Stimulated activated CD4-positive, alpha-beta T cell treated with anti-CD3 and anti-CD28 coated beads, TNF-alpha, amount 100 ng/mL, for 4 hours (primary cell): ENCODE measurements at places on chromosomes 3 and 15.

- no peak for DNase-seq
Measured at GRCh38 chr3:134445636-134446035, 40.1 kb downstream of the ANAPC13 start.

DNA sequence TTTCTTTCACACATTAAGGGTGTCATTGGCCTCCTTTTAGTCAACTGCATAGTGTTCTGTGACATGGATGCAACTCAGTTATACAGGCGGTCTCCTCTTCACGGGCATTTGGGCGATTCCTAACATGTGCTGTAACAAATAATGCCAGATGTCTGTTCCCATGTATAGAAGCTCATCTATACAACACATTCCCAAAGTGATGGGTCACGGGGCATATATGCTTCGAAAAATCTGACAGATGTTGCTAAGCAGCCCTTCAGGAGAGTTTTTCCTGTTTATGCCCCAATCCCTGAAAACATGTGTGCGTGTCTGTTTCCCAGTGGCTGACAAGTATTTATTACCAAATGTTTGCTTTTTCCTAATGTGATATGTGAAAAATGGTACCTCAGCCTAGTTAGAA lies 25.8 kb downstream of the LRRK1 start:
- no peak for DNase-seq

DNA sequence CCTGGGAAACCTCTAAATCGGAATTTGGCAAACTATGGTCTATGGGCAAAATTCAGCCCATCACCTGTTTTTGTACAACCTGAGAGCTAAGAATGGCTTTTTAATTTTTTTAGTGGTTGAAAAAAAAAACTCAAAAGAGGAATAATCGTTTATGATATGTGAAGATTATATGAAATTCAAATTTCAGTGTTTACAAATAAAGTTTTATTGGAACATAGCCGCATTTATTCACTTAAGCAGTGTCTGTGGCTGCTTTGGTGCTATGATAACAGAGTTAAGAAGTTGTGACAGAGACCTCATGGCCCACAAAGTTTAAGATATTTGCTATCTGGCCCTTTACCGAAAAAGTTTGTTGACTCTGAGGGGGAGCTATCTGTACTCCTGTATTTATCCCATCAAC lies 36.4 kb upstream of the LACTB start:
- no peak for DNase-seq

- DNase-seq: no peak
Measured at GRCh38 chr15:77201665-77202064, 130.8 kb upstream of the TSPAN3 start.

DNA sequence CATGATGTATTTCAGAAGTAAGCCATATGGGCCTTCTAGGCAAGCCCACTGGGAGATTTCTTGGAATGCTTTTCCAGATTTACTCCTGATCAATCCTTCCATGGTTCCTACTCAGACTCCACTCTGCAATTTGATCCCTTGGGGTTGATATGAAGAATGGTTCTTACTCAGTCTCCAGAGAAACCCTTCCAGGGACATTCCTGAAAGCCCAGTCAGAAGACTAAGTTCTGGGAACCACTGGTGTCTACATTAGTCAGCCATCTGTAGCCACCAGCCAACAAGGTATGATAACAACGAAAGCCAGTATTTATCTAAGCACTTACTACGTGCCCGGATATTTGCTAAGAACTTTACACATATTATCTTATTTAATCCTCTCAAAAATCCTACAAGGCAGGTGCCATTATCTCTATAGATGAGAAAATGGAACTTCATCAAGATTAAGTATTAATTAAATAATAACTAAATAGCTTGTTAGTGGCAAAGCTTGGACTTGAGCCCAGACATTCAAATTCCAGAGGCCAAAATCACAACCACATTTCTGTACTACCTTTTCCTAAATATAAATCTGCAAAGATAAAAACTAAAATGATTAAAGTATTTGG lies 32.7 kb downstream of the ZNF385D start:
- DNase-seq: no peak

DNA sequence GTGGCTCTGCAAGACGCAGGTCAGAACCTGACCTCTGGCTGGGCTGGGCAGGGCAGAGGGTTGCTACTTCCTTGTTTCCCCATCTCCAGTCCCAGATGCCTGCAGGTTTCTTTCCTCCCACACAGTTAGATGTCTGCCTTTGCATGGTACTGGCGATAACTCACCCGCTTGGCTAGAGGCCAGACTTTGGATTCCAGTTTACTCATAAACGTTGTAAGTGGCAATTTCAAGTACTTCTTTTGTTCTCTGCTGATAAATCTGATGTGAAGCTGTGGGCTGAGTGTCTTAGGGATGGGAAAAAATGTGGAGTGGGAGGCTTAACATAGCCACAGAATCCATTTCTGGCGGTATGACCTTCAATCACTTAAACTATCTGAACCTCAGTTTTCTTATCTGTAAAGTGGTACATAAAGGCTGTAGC lies 194.2 kb downstream of the EBLN2 start:
- no peak for DNase-seq

- no peak for DNase-seq
Measured at GRCh38 chr15:99455789-99456160, 110.0 kb upstream of the MEF2A start.

DNA sequence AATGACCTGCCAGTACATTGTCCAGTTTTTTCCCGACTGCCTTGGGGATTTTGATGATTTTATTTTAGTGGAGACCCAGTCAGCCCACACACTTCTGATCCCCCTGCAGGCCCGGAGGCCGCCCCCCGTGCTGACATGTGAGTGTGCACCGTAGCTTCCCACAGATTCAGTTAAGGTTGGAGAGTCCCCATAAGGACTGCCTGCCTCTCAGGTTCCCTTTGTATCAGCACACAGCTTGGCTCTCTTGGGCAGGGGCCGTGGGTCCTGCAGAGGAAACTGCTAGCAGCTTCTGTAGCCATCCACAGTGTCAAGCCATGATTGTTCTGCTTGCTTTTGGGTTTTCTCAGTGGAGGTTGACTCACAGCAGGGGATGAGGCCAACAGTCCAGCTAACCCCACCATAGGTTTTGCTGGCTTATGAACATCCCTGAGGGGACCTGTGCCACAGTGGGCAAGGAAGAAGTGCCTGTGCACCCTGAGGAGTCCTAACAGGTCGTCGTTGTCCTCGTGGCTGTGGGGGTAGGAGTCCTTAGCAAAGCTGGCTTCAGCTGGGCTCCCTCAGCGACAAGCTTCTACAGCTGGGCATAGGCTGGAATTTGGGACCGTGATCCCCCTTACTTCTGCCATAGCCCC lies 46.4 kb downstream of the DLEC1 start:
- DNase-seq: no peak
